Psoas muscle (tissue), 8 donors: ENCODE measurements at places on chromosomes 16 and 17. TPM values are rescaled to one million over a fixed set of nuclear protein-coding genes. Genes with fewer than 3 reads are reported as not detected.

Gene PRR35
- polyA plus RNA-seq = not detected

Gene KRTAP4-3
- polyA plus RNA-seq = not detected

Gene ACSM5
- polyA plus RNA-seq = 1.2 TPM

Gene CDH13
- polyA plus RNA-seq = 14.0 TPM

Gene CIBAR2
- polyA plus RNA-seq = not detected

- DNase-seq = peak; percentile 86
These were observed 147.4 kb upstream of the TBX2 start for GRCh38 chr17:61251939-61252865.

DNA sequence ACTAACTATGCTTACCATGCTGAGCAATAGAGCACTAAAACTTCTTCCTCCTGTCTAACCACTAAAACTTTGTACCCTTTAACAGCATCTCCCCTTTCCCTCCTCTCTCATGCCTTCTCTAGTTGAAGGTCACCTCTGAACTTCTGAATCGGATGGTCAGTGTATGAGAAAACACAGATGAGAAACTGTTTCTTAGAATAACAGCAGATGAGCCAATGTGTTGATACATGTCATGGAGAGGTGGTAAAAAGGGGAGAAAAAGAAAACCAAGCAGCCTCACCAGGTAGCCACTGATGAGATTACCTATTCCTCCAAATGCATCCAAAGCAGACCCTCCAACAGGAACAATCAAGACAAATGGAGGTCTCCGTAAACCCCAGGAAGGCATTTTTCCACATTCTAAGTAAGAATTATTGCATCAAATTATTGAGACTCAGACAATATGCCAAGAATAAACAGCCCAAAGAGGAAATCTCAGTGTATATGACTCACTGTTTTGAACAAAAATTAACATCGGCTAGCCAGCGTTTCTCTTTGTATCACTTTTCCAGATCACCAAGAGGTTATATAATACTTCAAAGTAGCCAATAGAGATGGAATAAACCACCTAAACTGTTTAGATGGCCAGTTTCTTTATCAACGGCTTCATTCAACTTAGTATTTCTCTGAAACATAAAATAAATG is 793.3 kb upstream of the SOX9 start:
- no peak for DNase-seq

DNA sequence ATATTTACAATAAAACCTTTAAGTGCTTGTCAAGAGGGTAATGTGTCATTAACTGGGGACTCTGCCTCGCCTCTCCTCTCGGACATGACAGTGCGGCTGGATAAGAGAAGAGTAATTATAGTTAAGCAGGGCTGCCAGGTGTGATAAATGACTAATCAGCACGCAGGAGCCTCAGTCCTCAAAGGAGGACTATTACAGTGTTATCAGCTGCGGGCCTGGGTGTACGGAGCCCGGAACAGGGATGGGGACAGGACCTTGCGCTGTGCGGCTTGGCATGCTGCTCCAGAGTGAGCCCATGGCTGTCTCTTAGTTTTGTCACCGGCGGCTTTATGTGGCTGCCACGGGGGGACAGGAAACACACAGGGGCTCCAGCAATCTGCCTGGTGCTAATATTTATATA is 607.2 kb downstream of the MAF start:
- DNase-seq = no peak

GRCh38 chr17:14124854-14125253 is 55.5 kb downstream of the COX10 start:
- no peak for DNase-seq

DNA sequence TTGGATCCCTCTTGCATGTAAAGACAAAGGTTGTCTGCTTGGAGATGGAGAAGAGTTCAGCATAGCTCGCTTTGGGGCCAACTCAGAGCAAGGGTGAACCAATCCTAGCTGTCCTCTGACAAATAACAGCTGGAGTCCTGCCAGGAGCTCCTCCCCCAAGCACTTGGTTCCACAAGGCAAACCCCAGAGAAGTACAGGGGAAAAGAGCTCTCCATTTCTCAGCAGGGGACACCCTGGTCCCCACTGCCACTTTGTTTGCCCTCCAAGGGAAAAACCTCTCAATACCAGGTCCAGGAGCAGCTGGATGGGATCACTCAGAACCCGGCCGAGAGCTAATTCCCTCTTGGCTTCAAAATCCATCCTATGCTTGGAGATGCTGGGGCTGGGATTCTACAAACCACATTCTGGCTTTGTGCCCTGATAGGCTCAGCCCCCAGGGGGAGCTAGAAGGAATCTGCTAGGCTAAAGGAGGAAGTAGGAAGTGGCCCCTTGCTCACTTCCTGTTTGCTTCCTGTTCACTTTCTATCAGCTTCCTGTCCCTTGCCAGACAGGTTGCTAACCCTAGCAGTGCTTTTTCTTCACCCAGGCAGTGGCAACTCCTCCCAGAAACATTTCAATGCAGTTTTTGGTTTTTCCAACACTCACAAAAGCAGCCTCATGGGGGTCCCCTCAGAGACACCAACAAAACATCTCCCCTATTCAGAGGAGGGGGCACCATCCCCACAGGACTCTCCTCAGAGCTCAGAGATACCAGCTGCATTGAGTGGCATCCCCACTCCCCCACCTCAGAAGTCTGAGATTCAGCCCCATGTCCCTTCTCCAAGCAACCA is 30.7 kb downstream of the CDRT4 start:
- DNase-seq = peak; percentile 86

- no peak for DNase-seq
These were observed 662.8 kb downstream of the WWOX start for GRCh38 chr16:78762222-78762621.

- DNase-seq = no peak
These were observed 47.1 kb downstream of the SRCIN1 start for GRCh38 chr17:38558728-38559050.

DNA sequence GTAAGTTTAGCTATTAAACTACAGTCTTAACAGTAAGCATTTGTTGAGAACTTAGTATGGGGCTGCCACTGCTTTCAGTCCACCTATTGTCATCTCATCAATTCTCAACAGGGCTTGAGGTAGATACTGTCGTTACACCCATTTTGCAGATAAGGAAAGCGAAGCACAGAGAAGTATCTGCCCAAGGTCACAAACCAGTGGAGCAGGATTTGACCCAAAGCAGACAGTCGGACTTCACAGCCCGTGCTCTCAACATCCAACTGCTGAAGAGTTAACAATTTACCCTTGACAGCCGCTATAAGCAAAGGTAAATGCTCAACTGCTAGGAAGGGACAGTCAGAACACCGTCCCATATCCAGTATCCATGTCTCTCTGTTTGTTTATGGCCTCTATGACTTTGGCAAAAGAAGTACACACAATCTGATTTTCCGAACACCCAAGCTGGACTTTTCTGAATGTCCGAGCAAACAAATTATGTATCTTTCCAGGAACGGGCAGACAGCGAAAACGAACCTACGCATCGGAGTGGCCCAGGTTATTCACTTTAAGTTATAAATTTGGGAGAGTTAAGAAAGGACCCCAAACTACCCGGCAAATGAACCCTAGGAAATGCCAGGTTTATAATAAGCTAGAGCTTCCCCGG is 1.2 kb downstream of the SIAH1 start:
- no peak for DNase-seq

- peak; percentile 55 for DNase-seq
These were observed 6.7 kb upstream of the ADGRG1 start for GRCh38 chr16:57621521-57622271.

GRCh38 chr17:41324180-41325075 is 8.9 kb upstream of the KRTAP17-1 start:
- no peak for DNase-seq

- DNase-seq = no peak
These were observed 57.3 kb downstream of the ZFPM1 start for GRCh38 chr16:88510091-88510994.

DNA sequence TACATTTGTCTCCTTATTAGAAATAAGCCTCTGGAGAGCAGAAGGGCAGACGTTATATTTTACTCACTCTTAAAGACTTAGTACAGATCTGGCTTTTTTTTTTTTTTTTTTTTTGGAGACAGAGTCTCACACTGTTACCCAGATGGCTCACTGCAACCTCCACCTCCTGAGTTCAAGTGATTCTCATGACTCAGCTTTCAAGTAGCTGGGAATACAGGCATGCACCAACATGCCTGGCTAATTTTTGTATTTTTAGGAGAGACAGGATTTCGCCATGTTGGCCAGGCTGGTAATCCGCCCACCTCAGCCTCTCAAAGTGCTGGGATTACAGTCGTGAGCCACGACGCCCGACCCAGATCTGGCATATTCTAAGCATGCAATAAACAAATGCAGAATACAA is 36.4 kb upstream of the TMEM97 start:
- DNase-seq = no peak

DNA sequence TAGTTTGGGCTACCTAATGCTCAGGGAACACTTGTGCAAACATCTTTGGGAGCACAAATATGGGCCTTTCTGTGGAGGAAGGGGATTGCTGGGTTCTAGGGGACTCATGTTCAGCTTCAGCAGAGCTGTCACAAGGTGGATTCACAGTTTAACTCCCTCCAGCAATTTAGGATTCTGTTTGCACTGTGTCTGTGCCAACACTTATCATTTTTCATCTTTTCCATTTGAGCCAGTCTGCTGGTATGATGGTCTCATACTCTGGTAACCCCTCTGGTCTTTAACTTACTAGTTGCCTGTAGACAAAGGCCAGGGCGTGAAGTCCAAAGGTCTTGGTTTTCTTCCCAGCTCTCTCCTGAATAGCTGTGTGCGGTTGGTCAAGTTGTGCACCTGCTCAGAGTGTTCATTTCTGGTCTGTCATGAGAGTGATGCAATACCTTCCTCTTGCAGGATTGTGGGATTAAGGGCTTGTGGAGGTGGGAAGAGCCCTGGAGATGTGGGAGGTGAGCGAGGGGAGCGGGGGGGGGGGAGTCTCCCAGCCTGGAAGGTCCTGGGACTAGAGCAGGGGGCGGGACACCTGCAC is 152.6 kb downstream of the CMIP start:
- DNase-seq = no peak

GRCh38 chr16:396605-397004 is 394 bp upstream of the NME4 start:
- DNase-seq = peak; percentile 67
